Stimulated activated CD8-positive, alpha-beta memory T cell treated with anti-CD3 and anti-CD28 coated beads, Interleukin-15, amount 100 ng/mL, for 24 hours (primary cell): ENCODE measurements at places on chromosomes 6 and 20.

GRCh38 chr6:156731396-156731795 lies 45.8 kb upstream of the ARID1B start:
- no peak for DNase-seq

- no peak for DNase-seq
Measured at GRCh38 chr20:1282966-1283365, 16.9 kb downstream of the SNPH start.

DNA sequence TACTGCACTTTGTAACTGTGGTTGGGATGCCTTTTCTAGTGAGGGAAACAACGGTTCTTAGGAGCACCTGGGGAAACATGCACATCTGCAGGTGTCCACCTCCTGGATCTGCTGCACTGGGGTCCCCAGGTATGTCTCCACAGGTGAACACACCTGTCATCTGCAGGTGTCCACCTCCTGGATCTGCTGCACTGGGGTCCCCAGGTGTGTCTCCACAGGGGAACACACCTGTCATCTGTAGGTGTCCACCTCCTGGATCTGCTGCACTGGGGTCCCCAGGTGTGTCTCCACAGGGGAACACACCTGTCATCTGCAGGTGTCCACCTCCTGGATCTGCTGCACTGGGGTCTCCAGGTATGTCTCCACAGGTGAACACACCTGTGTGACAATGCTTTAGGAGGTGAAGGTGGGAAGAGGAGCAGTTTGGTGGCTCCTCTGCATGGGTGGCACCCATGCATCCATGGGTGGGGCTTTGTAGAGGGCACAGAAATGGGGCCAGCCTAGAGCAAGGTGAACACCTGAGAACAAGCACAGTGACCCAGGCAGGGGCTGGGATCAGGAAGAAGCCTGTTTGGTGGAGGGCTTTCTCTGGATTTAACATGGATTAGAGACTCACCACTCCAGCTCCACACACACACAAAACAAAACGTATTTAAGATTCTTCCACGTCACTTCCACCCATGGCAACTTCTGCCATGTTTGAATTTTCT lies 206.0 kb upstream of the CDH4 start:
- DNase-seq = no peak

- no peak for DNase-seq
Measured at GRCh38 chr20:11499101-11499634, 418.5 kb upstream of the BTBD3 start.

DNA sequence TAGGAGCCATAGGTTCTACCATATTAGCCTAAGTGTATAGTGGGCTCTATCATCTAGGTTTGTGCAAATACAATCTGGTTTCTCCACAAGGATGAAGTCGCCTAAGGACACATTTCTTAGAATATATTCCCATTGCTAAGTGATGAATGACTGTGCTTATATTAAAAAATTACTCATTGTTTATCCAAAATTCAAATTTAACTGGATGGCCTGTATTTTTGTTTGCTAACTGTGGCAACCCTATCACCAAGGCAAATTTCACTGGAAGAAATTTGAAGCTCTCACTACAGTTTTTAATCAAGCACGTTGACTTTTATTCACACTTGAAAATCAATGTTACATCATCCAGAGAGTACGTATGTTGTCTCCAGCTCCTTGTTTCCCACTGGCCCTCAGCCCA lies 13.9 kb downstream of the GCM2 start:
- DNase-seq = no peak

DNA sequence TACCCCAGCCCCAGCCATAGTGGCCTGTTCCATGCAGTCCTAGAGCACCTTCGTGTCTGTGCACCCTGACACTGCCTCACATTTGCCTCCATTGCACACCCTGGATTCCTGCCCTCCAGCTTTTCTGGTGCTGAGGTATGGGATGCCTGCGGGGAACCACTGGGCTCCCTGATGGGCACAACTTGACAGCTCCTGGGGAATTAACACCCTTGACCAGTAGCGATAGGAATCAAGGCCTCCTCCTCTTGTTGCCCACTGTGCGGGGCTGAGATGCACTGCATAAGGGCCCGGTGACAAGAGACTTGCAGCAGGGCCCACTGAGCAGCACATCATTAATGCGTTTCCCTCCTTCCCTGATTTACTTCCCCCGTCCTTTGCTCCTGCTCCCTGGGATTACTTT lies 235.6 kb upstream of the MOCS1 start:
- no peak for DNase-seq

DNA sequence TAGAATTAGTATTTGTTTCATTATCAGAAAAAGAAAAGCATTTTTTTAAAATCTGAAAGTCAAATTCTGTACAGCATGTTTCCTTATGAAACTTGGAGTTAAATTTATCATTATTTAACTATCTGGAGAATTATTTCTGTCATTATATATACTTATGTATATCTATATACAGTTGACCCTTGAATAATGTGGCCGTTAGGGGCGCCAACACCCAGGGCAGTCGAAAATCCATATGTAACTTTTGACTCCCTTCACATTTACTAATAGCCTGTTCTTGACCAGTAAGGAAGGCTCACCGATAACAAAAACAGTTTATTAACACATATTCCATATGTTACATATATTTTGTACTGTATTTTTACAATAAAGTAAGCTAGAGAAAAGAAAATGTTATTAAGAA lies 341.2 kb downstream of the ADGRB3 start:
- DNase-seq = no peak

DNA sequence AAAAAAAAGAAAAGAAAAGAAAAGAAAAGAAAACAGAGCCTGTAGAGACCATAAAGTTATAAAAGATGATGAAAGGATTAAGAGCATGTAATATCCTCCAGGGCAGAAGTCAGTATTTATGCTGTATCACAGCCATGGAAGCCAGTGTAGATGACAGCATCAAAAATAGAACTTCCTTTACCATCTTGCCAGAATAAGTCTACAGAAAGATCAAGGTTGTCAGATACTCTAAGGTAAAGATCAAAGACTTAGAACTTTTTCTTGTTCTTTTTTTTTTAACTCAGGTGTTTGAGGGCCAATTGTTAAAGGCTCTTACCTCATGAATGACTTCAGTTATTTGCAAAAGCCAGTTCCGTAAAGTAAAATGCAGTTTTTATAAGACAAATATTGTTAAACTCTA lies 54.6 kb downstream of the ARHGAP18 start:
- DNase-seq = no peak

DNA sequence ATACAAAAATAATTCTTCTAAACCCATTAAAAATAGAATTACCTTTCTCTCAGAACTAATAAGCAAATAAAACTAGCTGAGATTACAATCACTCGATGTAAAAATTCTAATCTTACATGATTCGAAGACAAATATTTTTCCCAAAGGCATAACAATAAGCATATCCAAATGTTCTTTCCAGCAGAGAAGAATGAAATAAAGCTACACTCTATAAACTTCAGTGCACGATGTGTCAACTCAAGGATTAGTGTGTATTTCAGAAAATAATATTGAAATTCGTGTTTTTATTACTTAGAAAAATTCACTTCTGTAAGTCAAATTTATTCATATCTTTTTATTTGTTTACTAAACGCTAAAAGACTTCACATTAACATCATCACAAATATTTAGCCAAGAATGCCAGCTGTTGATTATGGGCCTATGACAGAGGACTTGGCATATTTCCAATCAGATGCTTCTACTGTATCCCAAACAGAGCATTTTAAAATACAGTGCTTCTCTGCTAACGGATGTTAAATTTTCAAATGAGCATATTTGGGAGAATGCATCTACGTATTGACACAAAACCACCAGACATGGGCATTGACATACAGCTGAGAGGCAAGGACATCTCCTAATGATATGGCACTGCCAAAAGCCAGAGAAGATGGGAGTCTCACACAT lies 54.7 kb upstream of the PDE7B start:
- DNase-seq = no peak

GRCh38 chr6:69390125-69390524 lies 406.7 kb downstream of the LMBRD1 start:
- DNase-seq = no peak

DNA sequence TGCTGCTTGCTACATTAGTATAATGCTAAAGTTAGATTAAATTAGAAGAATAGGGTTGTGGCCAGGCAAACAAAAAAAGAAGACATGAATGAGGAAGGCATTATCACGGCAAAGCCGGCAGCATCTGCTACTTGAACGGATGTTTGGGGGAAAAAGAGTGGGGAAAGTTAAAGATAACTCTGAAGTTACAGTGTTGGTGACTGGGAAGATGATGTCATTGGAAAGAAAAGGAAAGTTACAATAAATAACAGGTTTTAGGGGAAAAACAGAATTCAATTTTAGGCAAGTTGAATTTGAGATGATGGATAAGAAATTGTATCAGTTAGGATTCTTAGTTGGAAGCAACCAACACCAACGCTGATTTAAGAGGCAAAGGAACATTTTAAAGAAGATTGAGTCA lies 74.2 kb upstream of the NRN1 start:
- no peak for DNase-seq

GRCh38 chr6:51339728-51340127 lies 521.1 kb downstream of the TFAP2B start:
- DNase-seq = no peak

- DNase-seq = no peak
Measured at GRCh38 chr6:162857326-162857725, 129.6 kb downstream of the PACRG start.

- DNase-seq = no peak
Measured at GRCh38 chr20:19944772-19945459, 72.2 kb upstream of the NAA20 start.

DNA sequence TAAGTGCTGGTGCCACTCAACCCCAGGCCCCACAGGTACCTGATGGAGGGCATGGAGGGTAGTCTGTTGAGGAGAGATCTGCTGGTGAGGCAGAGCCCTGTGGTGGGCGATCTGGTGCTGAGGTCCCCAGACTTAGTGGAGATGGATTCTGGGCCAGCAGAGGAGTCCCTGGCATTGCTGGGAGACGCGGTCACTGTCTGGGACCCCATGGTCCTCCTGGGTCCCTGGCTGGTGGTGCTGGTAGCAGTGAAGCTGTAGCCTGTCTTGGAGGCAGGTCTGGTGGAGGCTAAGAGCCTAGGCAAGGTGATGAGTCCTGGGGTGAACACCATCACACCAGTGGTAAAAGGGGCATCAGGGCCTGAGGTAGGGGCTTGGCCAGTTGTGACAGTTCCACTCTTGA lies 6.6 kb downstream of the TREML2 start:
- no peak for DNase-seq

DNA sequence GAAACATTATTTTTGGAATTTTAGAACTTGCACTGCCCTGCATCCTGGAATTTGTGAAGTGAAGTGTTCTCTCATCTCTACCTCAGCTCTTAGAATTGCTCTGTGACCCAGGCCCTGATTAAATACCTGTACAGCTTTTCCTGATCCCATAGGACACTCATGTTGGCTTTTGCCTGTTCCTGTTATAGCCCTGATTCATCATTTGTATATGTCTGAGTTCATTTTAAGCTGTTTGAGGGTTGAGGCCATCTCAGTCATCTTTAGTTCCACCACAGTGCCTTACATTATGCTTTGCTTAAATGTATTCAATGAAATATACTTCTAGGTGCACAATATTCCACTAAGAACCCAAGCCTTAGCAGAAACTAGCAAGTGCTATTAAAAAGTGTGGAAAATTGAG lies 26.4 kb downstream of the ZFAND3 start:
- DNase-seq = no peak

DNA sequence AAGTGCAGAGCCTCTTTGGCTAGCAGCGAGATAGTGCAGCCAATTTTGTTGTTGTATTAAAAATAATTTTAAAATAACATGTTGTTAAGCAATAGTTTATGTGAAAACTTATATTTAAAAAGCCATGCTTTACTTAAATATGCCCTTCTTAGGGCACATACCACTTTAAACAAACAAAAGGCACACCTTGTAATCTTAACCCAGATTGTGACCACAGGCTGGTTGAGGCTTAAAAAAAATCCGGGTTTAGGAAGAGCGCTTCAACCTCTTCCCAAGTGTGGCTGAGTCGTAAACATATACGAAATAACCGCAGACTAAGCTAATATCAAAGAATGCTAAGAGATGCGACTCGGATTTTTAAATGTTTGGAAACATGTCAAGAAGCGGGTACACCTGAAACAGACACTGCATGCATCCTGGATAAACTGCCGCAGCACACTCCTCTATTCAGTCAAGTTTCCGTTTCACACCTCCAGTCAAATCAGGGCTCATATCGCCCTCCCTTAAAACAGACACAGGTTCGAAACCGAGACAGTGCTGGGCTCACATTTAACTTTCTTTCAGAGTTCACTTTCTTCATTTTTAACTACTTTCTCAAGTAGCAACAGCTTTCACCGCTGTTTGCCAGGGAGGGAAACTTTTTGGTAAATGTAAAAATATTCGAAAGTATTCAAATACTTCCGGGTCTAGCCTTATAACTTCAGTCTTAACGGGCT lies 1.5 kb downstream of the DEK start:
- DNase-seq = no peak

DNA sequence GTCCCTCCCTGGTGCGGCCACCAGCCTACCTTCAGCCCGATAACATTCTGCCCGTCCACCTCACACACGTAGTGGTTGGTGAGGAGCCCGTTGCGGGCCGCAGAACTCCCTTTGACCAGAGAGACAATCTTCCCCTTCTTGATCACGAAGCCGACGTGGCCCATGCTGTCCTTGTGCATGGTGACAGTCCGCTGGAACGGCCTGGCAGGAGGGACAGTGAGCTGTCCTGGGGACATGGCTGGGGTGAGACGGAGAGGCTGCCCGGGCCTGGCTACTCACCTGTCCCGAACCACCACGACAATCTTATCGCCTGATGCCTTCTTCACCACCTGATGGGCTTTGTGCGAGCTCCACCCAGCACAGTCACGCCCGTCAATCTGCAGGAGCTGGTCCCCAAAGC lies 16.6 kb downstream of the SDCBP2 start:
- DNase-seq = no peak

GRCh38 chr6:24931296-24931695 lies 4.5 kb downstream of the RIPOR2 start:
- DNase-seq = no peak

DNA sequence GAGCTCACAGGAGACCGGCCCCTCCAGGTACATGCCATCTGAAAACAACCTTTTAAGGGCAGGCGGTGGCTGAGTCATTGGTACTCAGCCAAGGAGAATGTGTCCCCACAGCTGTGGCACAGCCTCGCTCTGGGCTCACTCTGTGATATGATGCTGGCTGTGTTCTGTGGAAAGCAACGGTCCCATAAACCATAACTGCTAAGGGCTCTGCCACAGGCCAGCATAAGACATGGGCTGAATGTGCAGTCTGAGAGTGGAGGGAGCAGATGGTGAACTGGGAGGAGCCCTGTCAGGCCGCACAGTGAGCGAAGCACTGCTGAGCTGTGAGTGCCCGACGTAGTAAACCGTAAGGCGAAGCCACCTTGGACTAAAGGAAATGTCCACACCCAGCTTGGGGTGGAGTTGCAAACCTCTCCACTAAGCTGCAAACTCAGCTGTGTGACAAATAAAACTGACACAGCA lies 375.8 kb downstream of the THBS2 start:
- no peak for DNase-seq

- DNase-seq = no peak
Measured at GRCh38 chr6:934686-935085, 241.7 kb upstream of the EXOC2 start.

DNA sequence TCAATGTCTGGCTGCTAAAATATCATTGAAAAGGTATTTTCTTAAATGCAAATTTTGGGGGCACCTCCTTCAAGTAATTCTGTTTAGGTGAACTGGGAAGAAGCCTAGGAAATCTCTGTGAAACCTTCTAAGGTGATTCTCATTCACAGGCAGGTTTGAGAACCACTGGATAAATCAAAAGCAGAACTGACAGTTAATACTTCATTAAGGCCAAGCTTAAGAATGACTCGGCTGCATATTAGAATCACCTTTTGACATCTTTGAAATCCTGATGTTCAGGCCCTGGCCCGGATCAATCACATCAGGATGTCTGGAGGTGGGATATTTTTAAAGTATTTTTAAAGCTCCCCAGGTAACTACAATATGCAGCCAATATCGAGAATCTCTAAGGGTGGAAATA lies 50.6 kb downstream of the FKBP1C start:
- DNase-seq = no peak
